ENCODE measurements at places on chromosomes 2 and 18.

GRCh38 chr2:19321946-19322345, 36.5 kb downstream of the OSR1 start:
- peak; percentile 26 for DNase-seq

DNA sequence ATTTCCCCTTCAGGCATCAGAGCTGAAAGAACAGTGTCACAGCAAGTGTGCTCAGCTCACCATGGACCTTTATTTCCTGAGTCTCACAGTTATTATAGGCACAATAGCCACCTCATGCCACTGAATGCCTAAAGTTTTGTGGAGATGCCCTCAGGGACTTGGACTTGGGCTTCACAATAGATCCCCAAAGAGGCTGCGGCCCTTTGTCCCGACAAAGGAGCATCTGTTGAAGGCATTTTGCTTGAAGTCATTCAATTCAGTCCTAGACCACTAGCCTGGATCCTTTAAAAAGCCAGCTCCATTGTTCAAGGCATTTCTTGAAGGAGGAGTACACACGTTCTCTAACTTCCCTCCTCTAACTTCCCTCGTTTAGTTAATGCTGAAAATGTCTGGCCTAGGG, 125.4 kb downstream of the DCC start:
- DNase-seq = no peak

- DNase-seq = no peak
These were observed 150.0 kb downstream of the DNER start for GRCh38 chr2:229564300-229564907.

DNA sequence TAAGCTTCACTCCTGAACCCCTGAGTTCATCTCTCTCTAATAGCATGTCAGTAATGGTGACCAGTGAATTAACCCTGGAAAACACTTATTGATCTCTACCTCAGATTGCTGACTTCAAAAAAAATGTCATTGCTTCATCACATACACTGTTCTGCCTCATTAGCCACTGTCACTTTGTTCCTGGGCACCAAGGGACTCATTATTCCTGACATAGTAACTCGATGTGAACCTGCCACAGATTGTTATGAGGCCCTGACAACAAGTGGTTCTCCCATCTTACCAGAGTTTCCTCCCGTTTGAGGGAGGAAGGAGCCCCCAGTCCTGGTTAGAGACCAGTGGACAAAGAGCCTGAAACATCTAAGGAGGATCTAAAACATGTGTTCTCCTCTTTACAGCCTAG, 403.3 kb upstream of the SMIM21 start:
- DNase-seq = no peak

- DNase-seq = no peak
These were observed 3.6 kb downstream of the KLF11 start for GRCh38 chr2:10046931-10047330.

DNA sequence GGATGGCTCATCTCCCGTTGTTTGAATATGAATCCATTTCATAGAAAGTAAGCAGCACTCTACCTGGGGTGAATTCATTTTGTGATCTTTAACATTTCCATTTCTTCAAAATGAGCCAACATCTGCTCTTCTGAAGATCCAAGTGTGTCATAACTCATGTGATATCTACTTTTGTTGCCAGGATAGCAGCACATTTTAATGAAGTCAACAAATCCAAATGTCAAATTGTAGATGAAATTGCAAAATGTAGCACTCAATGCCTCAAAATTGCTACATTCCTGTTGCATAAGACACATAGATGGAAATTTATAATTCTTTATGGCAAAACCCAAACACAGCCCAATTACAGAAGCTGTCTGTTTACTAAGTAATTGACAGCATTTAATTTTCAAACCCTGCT, 360.7 kb downstream of the TMX3 start:
- DNase-seq = peak; percentile 13

GRCh38 chr2:241366678-241367077, 10.6 kb downstream of the FARP2 start:
- no peak for DNase-seq

DNA sequence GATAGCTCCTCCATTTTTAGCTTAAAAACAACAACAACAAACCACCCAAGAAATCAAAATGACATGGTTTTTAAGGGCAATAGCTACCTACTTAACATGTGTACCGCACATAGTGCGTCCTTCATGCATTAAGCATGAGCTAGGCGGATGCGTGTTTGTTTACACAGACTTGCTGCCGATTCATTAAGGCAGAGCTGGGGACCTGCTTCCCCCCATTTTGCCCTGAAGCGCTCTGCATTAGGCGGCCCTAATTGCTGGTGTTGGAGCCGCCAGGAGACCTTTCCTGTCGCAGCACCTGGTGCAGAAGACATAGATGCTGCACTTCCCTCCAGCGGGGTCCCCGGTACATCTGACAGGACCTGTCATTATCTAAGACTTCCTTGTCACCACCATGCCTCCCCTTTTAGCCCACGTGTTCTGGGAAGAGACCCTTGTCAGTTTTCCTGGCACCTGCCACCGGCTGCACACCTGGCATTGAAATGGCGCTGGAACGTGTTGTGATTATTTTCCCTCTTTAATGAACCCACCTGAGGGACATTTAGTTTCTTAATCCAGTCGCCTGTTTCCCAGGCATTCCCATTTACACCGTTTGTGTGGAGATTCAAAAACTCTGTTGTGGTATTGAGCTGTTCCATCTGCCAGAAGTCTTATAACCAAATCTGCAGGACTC, 261.1 kb upstream of the RAB12 start:
- DNase-seq = no peak

GRCh38 chr2:25324905-25325592, 16.7 kb downstream of the DNMT3A start:
- DNase-seq = peak; percentile 39

DNA sequence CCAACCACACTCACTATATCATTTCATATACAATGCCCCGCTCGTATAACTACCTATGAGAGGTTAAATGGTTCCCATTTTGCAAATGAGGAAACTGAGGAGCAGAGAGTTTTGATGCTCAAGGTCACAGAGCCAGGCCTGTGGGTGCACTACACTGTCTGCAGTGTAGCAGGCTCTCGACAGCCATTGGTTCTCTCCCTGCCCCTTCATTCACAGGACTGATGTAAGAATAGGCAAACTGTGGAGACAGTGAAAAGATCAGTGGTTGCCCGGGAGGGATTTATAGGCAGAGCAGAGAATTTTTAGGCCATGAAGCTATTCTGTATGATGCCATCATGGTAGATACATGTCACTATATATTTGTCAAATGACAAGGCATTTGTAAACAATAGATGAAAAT, 39.0 kb upstream of the LBH start:
- DNase-seq = no peak

GRCh38 chr18:49174478-49174877, 223.7 kb upstream of the SMAD7 start:
- DNase-seq = peak; percentile 85

DNA sequence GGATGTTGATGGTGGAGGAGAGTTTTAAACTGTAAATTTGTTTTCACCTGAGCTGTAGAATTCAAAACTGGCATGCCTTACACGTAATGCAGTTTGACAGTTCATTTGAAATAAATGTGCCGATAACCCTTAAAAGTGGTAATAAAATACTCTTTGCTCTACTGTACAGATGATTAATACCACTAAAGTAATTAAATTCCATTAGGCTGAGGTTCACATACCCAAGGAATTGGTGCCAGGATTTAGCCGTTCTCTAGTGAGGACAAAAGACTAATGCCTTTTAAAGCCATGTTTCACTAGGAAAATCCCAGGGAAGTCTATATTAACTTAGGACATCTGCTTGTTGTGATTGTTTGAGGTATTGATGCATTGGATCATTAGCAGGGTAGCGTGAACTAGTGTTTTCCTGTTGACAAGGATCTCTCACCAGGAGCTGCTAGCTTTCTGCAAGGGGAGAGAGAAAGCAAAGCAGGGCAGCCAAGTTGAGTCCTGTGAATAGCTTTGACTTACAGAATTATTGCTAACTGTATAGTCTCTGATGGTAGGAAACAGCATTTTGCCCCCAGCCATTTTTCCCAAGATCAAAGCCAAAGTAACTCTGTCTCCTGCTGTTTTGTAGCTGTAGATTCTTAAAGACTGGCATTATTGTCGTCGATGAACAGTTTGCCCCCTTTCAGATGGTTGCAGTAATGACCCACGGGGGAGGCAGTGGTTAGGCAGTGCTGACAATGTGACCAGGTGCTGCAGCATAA, 280.9 kb upstream of the FANCL start:
- no peak for DNase-seq

GRCh38 chr2:38187541-38188011, 111.6 kb upstream of the CYP1B1 start:
- DNase-seq = peak; percentile 96

- DNase-seq = peak; percentile 45
These were observed 143.4 kb upstream of the CYP26B1 start for GRCh38 chr2:72291059-72291458.

- DNase-seq = no peak
These were observed 14.2 kb upstream of the RAB27B start for GRCh38 chr18:54813977-54814565.

DNA sequence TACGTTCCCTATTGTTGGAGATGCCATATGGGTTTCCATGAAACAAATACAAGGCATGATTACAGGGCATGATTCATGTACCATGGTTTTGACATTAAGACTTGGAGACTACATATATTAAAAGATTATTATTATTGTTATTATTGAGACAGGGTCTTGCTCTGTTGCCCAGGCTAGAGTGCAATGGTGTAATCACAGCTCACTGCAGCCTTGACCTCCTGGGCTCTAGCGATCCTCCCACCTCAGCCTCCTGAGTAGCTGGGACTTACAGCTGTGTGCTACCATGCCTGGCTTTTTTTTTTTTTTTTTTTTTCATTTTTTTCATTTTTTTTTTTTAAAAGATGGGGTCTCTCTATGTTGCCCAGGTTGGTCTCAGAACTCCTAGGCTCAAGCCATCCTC, 69.1 kb downstream of the MYOM1 start:
- DNase-seq = no peak

DNA sequence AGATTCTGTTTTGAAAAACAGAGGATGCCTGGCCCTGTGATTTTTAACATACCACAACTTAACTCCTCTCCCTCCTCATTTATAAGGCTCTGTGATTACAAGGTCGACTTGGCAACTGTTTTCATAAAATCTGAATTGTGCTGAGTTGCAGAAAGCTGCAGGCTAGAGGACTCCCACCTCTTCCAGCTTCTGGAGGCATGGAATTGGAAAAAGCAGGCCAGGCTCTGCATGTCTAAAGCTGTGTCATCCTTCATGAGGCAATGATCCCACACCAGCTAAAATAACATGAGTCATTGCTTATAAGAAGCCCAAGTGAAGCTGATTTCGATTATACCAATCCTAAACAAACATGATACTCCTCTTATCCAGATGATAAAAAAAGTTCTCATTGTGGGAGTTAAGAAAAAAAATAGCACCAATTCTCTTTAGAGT, 11.7 kb downstream of the ARHGAP28 start:
- DNase-seq = peak; percentile 94

GRCh38 chr2:30527859-30528258, 80.8 kb downstream of the LCLAT1 start:
- no peak for DNase-seq
